ENCODE measurements at places on chromosomes 16 and 17.

DNA sequence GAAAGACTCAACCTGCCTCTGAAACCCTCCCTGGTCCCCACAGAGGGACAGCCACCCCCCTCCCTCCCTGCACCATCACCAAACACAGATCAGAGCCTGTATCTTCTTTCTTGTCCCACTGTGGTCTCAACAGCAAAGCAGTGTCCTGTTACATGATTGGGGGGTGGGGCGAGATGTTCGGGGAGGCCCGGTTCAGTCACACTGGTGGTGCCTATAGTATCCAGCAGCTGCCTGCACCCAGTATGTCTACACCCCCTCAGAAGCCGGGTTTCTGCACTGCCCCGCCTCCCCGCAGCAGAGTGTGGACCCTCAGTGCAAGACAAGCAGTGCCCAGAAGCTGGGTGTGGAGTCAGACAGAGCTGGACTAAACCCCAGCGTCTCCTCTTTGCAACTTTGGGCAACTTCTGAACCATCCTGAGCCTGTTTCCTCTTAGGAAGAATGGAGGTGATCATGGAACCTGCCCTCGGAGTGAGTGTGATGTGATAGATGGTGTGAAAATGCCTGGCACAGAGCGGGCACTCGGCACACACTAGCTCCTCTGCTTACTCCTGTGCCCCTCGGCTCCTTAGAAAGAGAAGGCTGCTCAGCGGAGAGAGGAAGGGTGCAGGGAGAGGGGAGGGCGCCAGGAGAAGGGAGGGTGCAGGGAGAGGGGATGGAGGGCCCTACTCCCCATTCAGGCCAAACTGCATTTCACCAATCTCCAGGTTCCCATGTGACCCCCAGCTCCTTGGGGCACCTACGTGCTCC lies 84.0 kb upstream of the TNRC6C start:
- no peak for DNase-seq

- no peak for DNase-seq
Observed at GRCh38 chr17:36602030-36602748, 806 bp downstream of the MRM1 start.

DNA sequence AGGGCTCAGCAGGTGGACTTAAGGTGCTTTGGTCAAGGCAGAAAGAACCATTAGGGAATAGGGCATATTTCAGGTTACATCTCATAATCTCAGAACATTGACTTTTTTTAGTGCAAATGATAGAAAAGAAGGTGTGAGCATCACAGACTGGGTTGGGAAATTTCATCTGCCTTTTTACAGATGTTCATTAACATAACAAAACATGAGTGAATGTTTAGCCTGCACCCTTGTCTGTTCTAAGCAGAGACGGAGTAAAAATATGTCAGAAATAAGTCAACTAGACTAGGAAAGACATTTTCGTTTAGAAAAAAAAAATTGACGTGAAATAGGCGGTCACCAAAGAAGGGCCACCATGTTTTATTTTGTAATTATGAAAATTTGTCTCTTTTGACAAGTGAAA lies 127.5 kb upstream of the CDH13 start:
- DNase-seq = no peak

GRCh38 chr17:40606548-40607353 lies 40.9 kb downstream of the SMARCE1 start:
- DNase-seq = no peak

DNA sequence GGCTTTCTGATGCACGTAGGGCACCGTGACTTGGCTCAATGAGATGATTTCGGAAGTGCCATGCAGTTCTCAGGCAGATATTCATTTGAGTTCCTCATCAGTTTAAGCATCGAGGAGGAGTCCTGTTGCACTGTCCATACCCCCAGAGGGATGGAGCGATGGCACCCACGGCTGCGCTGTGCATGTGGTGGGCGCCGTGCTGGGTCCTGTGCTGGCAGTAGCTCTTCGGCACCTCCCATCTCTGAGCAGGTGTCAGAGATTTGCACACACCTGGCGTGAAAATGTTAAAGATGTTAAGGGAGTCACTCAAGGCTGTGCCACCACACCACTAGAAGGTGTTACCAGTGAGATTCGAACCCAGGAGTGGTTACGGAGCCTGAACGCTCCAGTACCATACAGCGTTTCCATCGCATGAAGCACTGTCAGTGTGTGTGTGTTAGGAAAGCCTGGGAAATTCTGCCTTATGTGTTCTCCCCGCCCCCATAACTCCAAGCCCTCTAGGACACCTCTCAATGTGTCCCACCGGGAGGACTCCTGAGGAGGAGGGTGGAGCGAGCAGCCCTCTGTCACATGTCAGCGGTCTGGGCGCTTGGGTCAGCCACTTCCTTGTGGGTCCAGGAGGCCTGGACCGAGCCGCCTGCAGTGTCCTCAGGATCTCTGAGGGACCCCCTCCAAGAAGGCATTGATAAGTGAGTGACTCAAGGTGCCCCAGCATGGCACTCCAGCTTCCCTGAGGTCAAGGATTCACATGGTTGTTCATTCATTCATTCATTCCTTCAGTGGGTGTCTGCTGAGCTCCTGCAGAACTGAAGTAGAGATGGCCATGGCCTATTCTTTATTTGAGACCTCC lies 3.8 kb downstream of the MRC2 start:
- DNase-seq = no peak

- peak; percentile 16 for DNase-seq
Observed at GRCh38 chr16:78045865-78046581, 23.7 kb downstream of the CLEC3A start.

GRCh38 chr16:68487203-68487514 lies 38.9 kb upstream of the SMPD3 start:
- no peak for DNase-seq

DNA sequence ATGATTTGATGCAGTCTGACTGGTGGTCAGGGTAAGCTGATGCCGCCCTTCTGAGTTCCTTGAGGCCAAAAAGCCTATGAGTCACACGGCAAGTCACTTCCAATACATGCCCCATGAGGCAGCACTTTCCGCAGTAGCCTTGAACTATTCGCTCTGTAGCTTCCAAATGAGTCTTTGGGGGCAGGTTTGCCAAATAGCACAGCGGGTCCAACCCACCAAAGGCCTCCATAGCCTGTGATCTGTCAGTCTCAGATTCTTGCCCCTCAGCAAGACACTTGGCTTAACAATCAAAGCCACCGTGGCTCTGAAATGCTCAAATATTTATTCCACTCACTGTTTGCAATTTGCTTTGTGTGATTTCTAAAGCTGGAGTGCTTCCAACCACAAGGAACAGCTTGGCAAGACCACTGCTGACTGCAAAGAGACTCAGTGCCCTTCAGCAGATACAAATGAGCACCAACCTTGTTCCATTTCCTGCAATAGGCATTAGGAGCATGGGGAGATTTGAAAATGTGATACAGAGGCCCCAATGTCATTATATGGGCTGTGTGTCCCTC lies 45.4 kb downstream of the CLEC19A start:
- DNase-seq = no peak

DNA sequence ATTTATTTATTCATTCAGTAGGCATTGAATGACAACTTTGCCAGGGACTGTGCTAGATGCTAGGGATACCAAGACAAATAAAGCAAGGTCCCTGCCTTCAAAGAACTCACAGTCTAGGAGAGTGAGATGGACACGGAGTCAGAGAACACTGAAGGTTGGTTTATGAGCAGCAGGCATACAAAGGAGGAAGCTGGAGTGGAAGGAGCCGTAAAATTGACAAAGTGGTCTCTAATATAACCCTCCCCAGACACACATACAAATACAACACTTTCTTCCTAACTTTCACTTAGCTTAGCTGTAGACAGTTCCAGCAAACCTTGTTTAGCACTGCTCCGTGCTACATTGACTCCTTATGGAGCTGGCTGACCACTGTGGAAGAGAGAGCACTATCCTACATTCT lies 229.7 kb downstream of the IRX3 start:
- DNase-seq = no peak

DNA sequence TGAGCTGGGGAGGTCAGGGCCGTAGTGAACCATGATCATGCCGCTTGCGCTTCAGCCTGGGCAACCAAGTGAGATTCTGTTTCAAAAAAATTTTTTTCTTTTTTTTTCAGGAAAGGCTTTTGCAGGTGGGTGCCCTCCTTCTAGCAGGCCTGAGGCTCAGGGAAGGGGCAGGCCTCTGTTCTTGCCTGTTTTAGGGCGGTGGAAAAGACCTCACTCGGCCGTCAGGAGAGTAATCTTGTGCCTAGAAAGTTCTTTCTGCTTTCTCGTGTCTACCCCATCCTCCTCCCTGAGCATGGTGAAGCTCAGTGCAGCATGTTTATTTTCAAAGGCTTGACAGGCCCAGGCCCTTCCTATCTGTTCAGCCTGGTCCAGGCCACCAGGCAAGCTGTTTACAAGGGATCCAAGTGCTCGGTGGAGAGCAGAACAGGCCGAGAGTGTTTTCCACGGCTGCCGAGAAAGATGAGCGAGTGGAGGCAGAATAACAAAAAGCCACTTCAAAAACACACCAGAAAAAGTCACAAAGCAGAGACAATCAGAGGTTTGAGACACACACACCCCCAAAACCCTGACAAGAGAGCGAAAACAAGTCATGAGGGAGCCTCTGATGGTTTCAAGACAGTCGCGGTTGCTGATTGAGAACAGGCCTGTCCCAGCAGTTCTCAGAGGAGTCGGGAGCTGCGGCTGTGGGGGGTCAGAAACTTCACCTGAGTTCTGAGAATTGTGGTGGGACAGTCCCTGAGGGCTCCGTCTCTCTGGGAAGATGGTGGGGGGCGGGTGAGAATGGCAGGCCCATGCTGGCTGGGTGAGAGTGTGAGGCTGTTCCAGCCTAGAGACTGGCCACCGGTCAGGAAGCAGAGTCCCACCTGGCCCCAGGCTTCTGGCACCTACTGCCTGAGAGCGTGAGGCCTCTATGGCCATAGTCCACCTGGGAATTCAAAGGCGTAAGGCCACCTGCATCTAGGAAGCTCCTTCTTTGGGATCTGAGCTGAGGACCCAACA lies 37.5 kb upstream of the CCR7 start:
- DNase-seq = no peak

- DNase-seq = no peak
Observed at GRCh38 chr17:65609749-65610148, 48.3 kb upstream of the AXIN2 start.

DNA sequence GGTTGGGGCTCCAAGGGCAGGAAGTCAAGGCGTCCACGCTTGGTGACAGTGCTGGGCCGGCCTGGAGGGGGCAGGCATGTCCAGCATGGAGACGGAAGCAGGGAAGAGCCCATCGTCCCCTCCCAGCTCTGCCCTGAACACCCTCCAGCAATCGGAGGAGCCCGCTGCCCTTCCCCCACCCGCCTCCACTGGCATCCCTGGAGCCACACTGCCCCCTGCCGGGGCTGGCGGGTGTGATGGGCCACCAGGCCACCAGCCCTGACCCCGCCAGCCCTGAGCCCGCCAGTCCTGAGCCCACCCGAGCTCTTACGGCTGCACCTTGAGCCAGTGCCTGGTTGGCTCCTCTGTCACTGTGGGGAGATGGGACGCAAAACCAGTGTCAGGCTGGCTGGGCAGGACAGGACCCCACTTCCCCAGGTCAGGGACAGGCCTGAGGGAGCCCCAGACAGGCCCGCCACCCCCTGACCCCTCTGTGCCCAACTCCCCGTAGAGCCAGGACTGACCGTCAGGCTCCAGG lies 4.1 kb upstream of the CDH15 start:
- peak; percentile 91 for DNase-seq

- no peak for DNase-seq
Observed at GRCh38 chr16:75287708-75288107, 36.3 kb upstream of the BCAR1 start.

GRCh38 chr17:48633266-48633677 lies 7.1 kb upstream of the HOXB9 start:
- no peak for DNase-seq

GRCh38 chr16:4166821-4167220 lies 50.6 kb upstream of the ADCY9 start:
- DNase-seq = no peak

DNA sequence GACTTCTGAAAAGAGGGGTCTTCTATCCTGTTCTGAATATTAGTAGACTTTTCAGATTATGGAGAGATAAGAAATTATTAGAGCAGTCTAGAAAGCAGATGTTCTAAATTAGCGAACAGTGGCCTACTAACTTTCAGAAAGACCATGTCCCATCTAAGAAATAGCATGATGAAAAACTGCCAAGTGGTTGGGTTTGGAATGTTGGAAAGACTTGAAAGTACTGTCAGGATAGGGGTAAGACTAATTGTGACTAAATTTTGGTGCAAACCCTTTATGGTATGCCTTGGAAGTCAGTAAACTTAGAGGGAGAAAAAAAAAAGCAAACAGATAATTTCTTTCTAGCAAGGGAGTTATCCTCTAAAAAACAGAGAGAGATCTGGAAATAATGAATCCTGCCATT lies 41.1 kb downstream of the TANGO6 start:
- no peak for DNase-seq

DNA sequence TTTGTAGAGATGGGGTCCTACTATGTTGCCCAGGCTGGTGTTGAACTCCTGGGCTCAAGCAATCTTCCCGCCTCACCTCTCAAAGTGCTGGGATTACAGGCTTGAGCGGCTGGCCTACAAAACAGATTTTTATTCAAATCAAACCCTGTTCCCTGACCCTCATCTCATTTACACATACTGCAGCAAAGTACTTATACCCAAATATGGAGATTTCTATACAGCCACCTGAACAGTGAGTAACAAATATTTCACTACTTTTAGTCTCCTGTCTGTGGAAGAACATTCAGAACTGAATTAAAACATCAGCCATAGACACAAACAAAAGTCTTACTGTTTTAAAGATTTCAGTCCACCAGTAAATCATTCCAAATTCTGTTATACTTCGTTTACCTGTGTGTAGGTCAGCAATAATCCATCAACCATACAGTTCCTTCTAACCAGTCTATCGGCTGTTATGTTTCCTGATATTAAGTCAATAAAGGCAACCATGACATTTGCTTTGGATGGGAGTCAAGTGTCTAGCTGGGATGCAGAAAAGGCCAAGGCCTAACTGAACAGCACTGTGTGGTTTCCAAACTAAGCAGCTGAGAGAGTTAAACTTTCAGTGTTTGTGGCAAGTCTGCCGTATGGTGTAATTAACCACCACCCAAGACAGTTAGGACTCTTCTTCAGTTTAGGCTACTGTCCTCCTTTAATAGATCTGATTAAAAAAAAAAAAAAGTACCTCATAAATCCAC lies 22.3 kb downstream of the ERN1 start:
- DNase-seq = no peak

DNA sequence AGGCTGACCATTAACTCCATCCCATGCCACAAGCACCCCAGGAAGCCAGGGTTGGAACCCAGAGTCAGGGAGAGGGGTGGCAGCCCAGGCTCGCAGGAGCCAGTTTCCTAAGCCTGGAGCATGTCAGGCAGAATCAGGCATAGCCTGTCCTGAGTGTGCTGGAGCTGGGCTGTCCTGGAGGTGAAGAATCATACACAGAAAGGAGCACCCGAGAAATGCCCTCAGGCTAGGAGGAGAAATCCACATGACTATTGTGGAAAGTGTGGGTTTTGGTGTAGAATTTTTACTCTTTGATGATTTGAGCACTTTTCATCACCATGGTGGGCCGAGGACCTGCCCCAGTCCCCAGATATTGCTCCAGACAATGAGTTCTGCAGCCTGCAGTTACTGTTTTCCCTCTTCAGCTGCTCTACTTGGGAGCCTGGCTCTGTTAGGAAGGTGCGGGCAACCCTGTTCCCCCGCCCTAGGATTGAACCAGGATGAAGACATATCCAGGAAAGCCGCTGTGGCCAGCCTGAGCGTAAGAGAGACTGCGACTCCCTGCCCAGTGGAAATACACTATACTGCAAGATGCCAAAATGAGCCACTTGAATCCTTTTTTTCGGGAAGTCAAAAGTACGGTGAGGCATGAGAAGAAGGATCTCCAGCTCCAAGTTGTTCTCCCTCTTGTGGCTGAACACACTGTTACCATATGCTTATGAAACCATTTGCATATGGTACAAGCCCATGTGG lies 29.0 kb upstream of the HEATR6 start:
- DNase-seq = no peak

- DNase-seq = no peak
Observed at GRCh38 chr17:76239538-76240274, 587 bp downstream of the RNF157 start.

All from GM19239 (cell line).